DMS79 (cell line): ENCODE measurements at places on chromosomes 1 and 21.

DNA sequence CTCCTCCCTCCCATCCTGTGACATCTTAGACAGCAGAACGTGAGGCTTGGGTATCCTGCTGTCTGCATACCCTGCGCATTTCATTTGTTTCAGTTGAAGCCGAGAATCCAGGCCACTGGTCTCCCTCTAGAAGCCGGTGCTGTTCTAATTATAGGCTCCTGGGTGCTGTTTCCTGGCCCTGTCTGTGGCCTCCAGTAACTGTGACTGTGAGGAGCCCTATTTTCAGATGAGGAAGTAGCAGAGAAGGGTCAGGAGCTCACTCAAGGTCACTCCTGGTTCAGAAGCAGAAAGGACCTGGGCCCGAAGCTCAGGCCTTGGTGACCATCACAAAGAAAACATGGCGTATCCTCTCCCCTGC is 24.0 kb downstream of the COQ8A start:
- no peak for DNase-seq

GRCh38 chr1:45895406-45895805 is 92.0 kb downstream of the MAST2 start:
- DNase-seq: no peak

DNA sequence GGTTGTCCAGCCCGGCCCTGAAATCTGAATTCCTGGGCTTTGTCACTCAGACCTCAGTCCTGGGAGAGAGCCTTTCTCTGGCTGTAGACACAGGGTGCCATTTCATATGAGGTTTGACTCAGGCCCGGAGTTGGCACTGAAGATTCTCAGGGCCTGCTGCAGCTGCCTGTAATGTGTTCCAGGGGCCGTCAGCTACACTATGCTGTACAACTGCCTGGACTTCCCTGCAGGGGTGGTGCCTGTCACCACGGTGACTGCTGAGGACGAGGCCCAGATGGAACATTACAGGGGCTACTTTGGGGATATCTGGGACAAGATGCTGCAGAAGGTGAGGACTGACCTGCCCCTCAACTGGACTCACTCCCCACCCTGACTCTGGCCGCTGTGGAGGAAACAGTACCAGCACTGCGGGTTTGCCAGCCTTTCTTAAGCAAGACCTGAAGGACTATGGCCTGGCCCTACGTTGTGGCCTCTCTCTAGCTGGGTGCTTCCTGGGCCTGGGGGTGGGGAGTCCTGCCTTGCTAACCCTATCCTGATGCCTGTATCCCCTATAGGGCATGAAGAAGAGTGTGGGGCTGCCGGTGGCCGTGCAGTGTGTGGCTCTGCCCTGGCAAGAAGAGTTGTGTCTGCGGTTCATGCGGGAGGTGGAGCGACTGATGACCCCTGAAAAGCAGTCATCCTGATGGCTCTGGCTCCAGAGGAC is 18.9 kb downstream of the FAAH start:
- no peak for DNase-seq

DNA sequence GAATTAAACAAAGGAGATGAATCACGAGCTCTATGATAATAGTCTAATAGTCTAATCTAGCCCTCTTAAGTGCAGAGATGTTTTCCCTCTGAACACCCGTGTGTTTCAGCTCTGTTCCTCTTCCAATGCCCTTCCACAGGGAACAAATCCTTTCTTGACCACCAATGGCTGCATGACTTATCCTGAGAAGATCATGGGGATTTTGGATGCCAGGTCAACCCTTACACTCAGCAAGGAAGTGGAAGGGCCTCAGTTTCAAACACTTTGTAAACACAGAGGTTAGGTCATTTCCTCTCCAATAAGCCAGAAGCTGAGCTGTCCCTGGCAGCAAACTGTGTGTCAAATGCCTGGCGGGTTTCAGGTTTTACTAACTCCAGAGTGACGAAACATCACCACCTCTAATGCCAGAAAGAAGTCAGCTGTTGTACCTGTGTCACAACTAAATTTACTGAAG is 200.0 kb downstream of the GABPA start:
- no peak for DNase-seq

DNA sequence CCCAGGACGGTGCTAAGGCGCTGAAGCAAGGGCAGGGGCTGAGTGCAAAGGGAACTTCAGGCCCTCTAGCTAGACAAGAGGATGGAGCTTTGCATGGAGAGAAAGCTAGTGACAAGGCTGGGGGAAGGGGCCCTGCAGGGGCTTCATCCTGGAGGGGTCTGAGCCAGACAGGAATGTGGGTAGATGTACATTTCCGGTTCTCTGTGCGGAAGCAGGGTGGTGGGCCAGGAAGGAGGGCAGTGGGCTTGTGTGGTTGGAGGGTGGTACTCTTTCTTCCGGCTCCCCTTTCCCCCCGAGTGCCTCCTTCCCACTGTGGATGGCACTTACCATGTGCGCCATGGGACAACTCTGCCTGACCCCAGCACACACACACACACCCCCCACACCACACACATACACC is 1.5 kb downstream of the KISS1 start:
- DNase-seq: no peak
